Upper lobe of right lung (tissue), 1 donor: ENCODE measurements at places on chromosomes 11 and 22. TPM values are rescaled to one million over a fixed set of nuclear protein-coding genes. Genes with fewer than 3 reads are reported as not detected.

The C11orf21 gene
- 6.5 TPM for total RNA-seq

The TNRC6B gene
- total RNA-seq = 46.4 TPM

The SLN gene
- total RNA-seq = 1.0 TPM

The BDNF gene
- 4.3 TPM for total RNA-seq

DNA sequence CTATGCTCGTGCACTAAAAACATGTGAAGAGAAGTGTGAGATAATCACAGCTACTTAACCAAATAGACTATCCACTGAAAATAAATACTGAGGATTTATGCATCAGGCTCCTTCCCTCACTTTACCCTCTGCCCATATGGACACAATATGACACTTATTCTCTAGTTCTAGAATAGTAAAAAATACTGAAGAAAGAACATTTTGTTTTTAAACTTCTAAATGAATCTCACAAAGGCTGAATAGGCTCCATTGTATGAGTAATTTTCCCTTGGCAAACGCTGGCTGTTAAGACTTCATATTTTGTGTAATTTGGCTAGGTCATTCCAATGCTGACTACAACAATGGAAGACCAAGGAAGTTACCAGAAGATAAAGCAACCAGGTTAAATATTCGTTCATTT, 9.9 kb downstream of the HPS5 start:
- H3K27me3 ChIP-seq = no peaks in the 10 kb centered on the region
- no peak for DNase-seq
- peaks cover 26% of the 10 kb centered on the region for H3K4me1 ChIP-seq

DNA sequence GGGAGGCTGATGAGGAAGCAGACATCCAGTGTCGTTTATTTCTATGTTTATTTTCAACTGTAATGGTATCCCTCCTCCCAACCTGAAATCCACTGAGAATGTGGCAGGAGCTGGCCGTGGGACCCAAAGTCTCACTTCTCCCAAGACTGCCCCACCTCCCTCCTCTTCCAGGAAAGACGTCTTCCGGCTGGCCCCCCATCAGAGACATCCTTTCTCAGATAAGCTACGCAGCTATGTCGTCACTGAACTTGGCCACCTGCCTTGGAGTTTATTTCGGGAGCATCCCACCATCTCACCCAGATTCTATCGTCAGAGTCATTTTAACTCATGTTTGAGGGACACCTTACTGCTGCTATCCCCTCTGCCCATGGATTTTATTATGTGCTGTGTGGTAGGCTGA, 13.9 kb downstream of the TMEM184B start:
- peak overlapping the region; percentile 55 for H3K27ac ChIP-seq
- DNase-seq = no peak
- H3K4me3 ChIP-seq = no peak overlapping the region
- H3K36me3 ChIP-seq = peaks cover 7% of the 10 kb centered on the region
- no peaks in the 10 kb centered on the region for H3K27me3 ChIP-seq
- H3K4me1 ChIP-seq = peaks cover 55% of the 10 kb centered on the region

GRCh38 chr11:61091373-61092279, 10.7 kb upstream of the CD5 start:
- H3K27me3 ChIP-seq = no peaks in the 10 kb centered on the region
- no peak overlapping the region for H3K27ac ChIP-seq
- H3K36me3 ChIP-seq = no peaks in the 10 kb centered on the region
- H3K4me3 ChIP-seq = no peak overlapping the region
- H3K4me1 ChIP-seq = peaks cover 10% of the 10 kb centered on the region
- DNase-seq = no peak

GRCh38 chr22:31126128-31126868, 3.5 kb downstream of the INPP5J start:
- peaks cover 3% of the 10 kb centered on the region for H3K4me1 ChIP-seq
- no peaks in the 10 kb centered on the region for H3K36me3 ChIP-seq
- DNase-seq = no peak
- H3K4me3 ChIP-seq = no peak overlapping the region
- no peaks in the 10 kb centered on the region for H3K27me3 ChIP-seq

DNA sequence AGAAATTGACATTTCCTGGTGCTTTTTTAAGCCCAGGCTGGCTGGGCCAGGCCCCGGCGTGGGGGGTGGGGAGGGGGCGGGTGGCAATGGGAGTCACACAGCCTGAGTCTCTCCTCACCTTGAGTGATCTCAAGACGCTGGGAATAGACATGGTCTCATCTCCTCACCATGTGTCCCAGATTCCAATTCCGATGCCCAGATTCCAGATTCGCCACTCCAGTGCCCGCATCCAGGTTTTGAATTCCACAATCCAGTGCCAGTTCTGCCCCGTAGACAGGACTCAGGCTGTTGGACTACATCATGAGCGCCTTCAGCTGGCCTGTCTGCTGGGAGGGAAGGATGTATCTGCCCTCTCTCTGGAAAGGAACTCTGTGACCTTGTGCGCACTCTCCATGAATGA, 19.1 kb downstream of the KCNC1 start:
- no peaks in the 10 kb centered on the region for H3K4me1 ChIP-seq

DNA sequence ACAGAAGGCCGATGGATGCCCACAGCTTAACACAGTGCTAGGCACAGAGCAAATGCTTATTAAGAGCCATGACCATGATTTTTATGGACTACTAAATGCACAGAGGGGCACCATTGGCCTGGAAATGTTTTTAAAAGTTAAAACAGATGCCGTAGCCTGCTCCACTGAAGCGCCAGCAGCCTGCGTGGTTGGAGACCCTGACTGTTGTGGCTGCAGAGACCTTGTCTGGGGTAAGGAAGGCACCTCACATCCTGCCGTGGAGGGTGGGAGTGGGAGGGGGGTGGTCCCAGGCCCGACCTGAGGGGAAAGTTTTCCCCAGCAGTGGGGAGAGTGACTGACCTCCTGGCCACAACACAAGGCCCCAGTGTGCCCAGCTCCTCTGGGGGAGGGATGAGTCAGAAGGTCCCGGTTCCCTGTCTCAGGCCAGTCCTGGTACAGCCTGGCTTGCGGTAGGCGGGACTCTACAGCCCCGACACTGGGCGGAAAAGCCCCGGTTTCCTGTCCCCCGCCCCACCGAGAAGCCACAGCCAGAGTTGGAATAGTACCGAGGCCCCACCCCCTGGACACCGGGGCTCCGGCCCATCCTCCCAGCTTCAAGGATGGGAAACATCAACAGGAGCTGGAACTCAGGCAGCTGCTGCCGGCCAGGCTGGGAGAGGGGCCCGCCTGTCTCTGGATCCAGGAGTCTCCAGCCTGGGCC, 7.0 kb downstream of the CHST1 start:
- H3K27ac ChIP-seq = peak overlapping the region; percentile 56
- no peak overlapping the region for H3K4me3 ChIP-seq
- DNase-seq = peak; percentile 73
- peaks cover 70% of the 10 kb centered on the region for H3K27me3 ChIP-seq
- peaks cover 8% of the 10 kb centered on the region for H3K4me1 ChIP-seq

GRCh38 chr11:134328433-134328832, 3.4 kb upstream of the GLB1L2 start:
- no peak for DNase-seq
- H3K27me3 ChIP-seq = peaks cover 7% of the 10 kb centered on the region
- no peaks in the 10 kb centered on the region for H3K4me1 ChIP-seq
- no peaks in the 10 kb centered on the region for H3K36me3 ChIP-seq

GRCh38 chr11:70700453-70700852, 302.1 kb downstream of the CTTN start:
- no peak overlapping the region for H3K27ac ChIP-seq
- no peaks in the 10 kb centered on the region for H3K27me3 ChIP-seq
- peak; percentile 59 for DNase-seq
- H3K36me3 ChIP-seq = no peaks in the 10 kb centered on the region
- no peaks in the 10 kb centered on the region for H3K4me1 ChIP-seq

- no peak overlapping the region for H3K27ac ChIP-seq
- no peak overlapping the region for H3K4me3 ChIP-seq
- no peak for DNase-seq
- H3K36me3 ChIP-seq = no peaks in the 10 kb centered on the region
- no peaks in the 10 kb centered on the region for H3K4me1 ChIP-seq
- H3K27me3 ChIP-seq = no peaks in the 10 kb centered on the region
Measured at GRCh38 chr11:40842750-40843339, 616.6 kb downstream of the LRRC4C start.
